ENCODE measurements at places on chromosomes 6 and 20.

DNA sequence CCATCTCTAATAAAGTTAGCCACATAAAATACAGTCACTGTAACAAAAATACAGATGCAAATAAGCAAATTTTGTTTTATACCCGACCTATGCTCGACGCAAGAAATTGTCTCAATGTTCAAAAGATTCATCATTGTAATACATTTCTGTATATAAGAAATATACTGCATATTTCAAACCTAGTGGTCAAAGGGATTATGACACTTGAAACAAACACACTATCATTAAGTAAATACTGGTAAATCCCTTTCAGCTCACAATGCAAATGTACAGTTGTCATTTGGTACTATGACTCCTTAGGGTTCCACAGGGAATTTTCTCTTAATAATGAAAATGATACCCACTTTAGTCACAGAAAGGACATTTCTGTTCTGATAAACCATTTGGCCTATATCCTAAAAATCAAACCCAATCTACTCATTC, 2.2 kb downstream of the HIVEP2 start:
- no peak for DNase-seq

GRCh38 chr6:82260997-82261732, 13.6 kb upstream of the IBTK start:
- DNase-seq, result no peak

DNA sequence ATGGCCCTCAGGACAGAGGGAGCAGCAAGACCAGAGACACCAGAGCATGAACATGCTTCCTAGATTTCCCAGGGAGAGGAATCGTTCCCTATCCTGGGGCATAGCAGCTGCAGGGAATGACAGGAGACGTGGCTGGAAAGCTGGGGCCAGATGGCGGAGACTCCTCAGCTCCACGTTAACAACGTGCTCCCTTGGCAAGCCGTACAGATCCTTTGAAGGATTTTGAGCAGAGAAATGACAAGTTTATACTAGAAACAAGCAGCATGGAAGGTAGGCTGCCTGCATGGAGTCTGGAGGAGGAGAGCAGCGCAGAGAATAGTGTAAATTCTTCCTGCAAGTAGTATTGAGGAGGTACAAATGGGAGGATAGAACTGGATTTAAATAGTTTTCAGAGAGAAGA, 11.7 kb downstream of the MYLIP start:
- no peak for DNase-seq

- DNase-seq, result peak; percentile 76
Measured at GRCh38 chr6:87808005-87808757, 106.1 kb upstream of the AKIRIN2 start.

GRCh38 chr20:6008254-6008653, 45.6 kb downstream of the LRRN4 start:
- DNase-seq, result no peak

DNA sequence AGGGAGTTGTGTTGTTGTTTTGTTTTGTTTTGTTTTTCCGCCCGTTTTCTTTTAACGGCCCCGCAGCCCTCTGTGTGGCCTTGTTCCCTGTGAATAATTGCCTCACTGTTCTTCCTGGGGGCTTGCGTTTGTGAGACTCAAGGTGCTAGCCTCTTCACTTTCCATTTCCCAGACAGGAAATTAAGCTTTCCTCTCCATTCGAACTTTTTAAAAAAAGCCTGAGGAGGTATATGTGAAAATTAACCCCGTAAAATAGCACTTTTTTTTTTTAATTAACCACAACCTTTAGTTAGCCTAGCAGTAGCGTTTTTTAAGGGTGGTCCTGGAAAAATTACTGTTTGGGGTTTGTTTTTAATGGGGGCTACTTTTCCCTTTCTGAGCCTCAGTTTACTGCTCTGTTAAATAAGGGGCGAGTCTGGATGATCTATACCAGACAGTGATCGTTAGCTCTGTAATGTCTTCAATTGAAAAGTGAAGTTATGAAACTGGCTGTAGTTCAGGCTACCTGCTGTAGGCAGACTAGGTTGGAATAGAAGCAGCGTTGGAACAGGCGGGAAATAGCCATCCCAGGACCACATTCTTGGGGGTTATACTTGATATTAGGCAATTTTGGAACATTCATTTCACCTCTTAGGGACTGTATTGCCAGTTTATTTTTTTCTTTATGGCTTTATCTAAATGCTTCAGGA, 1.7 kb downstream of the STX16 start:
- DNase-seq, result no peak

GRCh38 chr20:45406260-45407066, 1.6 kb upstream of the DBNDD2 start:
- no peak for DNase-seq

- DNase-seq, result no peak
Measured at GRCh38 chr20:50320901-50321796, 130.5 kb downstream of the CEBPB start.

DNA sequence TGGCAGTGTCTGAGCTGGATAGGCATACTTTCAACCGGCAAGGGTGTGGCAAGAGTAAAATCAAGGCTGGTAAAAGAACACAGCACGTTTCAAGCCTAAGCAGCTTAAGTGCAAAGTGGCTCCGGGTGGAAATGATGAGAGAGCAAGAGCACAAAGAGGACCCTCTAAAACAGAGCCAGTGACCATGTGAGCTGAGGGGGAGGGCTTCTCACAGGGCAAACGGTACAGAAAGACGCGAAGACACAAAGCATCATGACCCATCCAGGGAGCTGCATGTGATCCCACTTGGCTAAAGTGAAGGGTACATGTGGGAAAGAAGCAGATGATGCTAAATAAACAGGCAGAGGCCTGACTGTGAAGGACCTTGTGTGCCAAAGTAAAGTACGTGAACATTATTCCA, 25.7 kb downstream of the FKBP5 start:
- DNase-seq, result no peak

DNA sequence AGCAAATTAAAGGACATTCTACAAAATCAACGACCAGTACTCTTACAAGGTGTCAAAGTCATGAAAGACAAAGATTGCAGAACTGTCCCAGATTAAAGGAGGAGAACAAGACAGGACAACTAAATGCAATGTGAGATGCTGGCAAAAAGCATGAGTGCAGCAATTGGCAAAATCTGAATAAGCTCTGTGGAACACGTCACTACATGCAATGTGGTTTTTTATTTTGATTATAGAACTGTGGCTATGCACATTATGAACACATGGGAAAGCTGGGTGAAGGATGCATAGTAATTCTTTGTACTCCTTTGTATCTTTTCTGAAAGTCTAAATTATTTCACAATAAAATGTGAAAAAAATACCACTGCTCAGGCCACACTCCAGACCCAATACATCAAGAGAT, 509.4 kb downstream of the KIF16B start:
- DNase-seq, result no peak

DNA sequence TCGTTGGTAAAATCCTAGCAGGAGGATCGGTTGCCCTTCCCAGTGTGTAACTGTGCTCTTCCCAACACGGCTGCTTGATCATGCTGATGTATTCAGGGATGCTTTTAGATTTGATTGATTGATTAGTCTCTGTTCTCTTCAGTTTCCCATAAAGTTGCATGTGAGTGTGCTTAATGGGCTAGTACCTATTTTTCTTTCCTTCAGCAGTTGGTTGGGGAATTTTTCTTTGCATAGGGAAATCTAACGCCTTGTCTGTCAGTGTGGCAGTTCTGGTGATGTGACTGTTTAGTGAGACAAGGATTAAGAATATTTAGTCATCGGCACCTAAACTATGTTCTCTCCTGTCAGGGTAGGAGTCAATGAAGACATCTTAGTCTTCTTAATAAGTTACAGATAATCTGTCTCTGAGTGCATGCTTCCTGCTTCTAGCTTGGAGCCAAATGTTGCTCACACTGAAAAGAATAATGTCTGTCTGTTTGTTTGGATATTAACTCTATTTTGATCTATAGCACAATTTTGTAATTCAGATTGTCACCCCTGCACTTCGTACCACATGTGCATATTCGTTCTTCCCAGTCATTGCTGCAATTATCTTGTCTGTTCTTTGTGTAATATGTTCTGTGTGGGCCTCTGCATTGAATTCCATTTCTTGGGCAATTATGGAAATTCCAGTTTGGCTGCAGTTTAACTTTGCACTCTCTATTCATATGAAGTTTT, 169.9 kb downstream of the EDN1 start:
- DNase-seq, result no peak

DNA sequence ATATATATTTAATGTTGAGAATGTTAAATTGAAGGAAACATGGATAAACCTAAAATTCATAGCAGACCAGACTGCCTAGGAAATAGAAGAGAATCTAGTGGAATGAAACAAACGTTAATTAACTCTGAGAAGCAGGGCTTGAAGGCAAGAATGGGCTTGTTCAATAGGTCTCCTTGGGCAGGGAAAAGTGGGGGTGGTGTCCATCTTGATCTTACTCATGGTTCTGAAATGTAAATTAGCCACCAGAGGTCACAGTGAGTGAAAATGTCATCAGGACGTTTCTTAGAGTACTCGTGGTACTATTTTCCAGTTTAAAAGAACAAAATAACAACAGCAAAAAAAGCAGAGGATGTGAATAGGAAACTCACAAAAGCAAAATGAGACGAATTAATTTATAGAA, 66.8 kb upstream of the BTBD3 start:
- DNase-seq, result no peak

DNA sequence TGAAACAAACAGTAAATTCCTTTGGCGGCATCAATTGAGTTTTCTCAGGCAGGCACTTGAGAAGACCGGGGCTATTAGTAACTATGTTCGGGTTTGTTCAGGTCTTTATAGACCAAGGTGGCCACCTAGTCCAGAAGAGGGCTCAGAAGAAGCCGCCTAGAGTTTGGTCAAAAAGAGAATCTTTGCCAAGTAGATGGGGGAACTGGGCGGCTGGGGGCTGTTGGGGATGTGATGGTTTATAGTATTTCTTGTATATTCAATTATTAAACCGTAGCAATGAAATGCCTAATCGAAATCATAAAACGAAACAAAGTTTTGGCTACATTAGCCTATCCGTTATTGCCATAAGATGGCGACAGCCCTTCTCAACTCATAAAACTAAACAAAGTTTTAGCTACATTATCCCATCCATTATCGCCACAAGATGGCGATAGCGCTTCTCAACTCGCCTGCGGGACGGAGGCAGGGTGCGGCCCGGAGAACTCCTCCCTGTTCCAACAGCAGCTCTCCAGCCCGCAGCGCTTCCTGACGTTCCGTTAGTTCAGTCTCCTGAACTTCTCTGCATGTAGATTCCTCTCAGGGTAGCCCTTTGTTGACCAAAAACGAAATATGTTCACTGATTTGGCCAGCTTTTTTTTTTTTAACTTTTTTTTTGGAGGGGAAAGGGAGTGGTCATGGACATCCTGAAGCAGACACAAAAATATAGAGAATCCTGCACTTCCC, 120.5 kb upstream of the PRSS16 start:
- no peak for DNase-seq

GRCh38 chr20:58718121-58718563, 25.5 kb downstream of the NPEPL1 start:
- DNase-seq, result no peak

GRCh38 chr6:37592085-37592698, 92.5 kb upstream of the CCDC167 start:
- DNase-seq, result no peak

DNA sequence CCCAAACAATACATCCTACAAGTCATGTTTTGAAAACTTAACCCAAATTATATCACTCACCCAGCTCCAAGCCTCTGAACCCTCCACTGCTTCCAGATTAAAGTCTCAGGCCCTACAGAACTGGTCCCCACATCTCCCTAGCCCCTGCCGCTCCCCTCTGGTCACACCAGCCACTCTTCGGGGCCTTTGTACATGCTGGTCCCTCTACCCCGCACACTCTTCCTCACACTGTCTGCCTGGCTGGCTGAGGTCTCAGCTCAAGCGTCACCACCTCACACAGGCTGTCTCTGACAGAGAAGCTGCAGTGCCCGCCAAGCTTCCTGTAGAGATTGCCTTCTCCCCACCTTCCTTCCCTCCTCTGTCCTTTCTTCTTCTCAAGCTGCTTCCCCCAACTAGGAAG, 192.4 kb downstream of the PREX1 start:
- no peak for DNase-seq

- DNase-seq, result no peak
Measured at GRCh38 chr6:24517659-24518543, 23.1 kb downstream of the ALDH5A1 start.

DNA sequence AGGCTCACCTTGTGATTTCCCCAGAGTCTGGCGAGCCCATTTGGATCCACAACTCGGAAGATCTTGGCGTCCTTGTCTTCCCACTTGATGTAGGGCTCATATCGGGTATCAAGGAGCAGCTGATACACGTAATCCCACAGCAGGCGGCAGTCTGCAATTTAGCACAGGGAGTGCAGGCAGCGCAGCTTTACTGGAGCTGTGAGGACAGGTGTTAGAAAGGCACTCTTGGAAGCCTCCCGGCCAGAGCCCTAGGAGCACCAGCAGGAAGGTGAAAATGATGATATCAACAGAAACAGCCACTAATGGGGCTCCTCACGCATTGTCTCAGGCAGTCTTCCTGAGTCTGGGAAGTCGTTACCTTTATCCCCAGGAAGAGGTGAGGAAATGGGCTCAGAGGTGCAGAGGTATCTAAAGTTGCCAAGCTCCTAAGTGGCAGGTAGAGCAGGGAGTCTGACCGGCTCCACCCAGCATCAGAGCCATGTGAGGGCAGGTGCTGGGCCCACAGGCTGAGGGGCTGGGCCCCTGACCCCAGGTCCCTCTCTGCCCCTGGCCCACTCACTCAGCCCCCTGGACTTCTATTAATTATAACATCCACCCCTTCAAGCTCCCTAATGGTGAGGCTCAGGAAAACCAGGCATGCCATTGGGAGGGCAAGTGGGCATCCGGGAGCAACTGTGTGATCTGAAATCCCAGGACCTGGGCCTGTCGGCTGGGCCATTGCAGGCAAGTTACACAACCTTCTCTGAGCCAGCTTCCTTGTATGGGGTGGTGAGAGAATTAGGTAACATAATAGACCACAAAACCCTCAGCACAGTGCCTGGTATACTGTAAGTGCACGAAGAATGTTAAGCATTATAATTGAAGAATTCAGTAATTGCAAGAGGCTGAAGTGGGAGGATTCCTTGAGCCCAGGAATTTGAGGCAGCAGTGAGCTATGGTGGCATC, 18.3 kb downstream of the ETV7 start:
- no peak for DNase-seq

GRCh38 chr6:144265390-144265789, 19.7 kb upstream of the UTRN start:
- DNase-seq, result no peak

GRCh38 chr6:24844903-24845302, 46.2 kb upstream of the ARMH2 start:
- no peak for DNase-seq

GRCh38 chr6:169656546-169657283, 45.1 kb downstream of the WDR27 start:
- DNase-seq, result no peak

GRCh38 chr20:20405623-20406022, 37.7 kb downstream of the INSM1 start:
- DNase-seq, result no peak

DNA sequence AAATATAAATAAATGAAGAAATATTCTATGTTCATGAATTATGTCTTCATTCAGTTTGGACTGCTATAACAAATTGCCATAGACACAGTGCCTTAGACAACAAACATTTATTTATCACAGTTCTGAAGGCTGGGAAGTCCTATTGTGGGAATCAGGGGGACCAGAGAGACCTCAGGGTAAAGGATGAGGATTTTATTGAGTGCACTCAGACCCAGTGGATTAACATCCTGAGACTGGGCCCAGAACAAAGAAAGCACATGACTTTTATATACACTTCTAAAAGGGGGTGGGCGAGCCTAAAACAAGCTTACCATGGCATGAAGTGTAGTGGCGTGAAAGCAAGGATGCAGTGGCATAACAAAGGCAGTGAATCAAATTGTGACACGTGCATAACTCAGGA, 26.9 kb upstream of the CBLN4 start:
- no peak for DNase-seq

- no peak for DNase-seq
Measured at GRCh38 chr6:143585716-143586115, 74.2 kb upstream of the FUCA2 start.

- DNase-seq, result peak; percentile 23
Measured at GRCh38 chr6:132962936-132963868, 148.8 kb downstream of the RPS12 start.
